Keratinocyte (primary cell): ENCODE measurements at places on chromosomes 3 and 15.

DNA sequence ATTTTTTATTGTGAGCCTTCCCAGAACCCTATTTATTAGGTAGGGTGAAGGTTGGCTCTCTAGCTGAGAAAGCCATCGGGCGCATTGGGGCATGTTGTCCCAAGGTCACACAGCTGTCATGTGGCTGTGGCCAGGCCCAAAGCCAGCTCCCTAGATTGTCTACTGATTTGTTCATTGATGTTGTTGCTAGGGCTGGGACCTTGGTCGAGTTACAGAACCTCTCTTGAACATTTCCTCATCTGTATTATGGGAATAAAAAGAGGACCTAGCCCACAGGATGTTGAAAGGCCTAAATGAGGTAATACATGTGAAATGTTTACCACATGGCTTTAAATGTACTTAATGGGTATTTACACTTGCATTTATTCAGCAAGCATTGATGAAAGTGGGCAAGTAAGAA is 252.5 kb downstream of the SUCLG2 start:
- DNase-seq = no peak

GRCh38 chr15:52568601-52569585 is at the start of gene ARPP19:
TSS of gene ARPP19 (minus strand) at chr15:52569030. CDS start at chr15:52568892, 138 bp downstream.
- peak; percentile 65 for DNase-seq

DNA sequence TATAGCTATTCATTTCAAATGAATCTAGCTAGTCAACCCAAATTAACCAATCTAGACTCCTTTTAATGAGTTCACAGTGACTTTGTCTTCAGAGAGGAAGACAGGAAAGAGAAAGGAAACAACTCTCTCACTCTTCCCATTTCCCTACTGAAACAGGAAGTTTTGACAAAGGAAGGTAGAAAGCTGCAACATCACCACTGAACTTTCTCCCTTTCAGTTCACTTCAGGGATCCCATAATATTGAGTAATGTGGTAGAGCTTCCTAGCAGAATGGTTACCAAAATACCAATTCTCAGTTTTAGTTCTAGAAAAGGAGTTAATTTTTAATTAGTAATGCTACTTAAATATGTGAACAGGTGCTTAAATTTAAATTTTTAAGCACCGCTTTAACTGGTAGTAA is 7.5 kb downstream of the VPS13C start:
- no peak for DNase-seq

- no peak for DNase-seq
Measured at GRCh38 chr3:16765661-16766060, 119.1 kb upstream of the PLCL2 start.

DNA sequence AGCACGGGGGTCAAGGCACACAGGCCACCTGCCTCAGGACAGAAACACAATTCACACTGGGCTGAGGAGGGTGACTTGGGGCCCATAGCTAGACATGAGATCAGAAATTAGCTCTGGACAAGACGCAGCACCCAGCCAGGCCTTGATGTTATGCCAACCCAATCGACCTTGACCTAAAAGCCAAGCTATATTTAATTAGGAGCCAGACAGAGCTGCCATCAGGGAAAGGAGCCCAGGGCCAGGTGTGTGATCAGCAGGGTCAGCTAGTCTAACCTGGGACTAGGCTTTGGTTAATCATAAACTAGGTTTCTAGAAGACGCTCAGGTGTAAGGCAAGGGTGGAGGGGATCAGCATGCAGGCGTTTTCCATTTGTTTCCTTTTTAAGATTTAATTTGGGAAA is 23.9 kb upstream of the SLC25A36 start:
- no peak for DNase-seq

- DNase-seq = peak; percentile 2
Measured at GRCh38 chr3:87082796-87083440, 92.0 kb upstream of the VGLL3 start.

- no peak for DNase-seq
Measured at GRCh38 chr3:123768480-123769355, 115.4 kb downstream of the MYLK start.

DNA sequence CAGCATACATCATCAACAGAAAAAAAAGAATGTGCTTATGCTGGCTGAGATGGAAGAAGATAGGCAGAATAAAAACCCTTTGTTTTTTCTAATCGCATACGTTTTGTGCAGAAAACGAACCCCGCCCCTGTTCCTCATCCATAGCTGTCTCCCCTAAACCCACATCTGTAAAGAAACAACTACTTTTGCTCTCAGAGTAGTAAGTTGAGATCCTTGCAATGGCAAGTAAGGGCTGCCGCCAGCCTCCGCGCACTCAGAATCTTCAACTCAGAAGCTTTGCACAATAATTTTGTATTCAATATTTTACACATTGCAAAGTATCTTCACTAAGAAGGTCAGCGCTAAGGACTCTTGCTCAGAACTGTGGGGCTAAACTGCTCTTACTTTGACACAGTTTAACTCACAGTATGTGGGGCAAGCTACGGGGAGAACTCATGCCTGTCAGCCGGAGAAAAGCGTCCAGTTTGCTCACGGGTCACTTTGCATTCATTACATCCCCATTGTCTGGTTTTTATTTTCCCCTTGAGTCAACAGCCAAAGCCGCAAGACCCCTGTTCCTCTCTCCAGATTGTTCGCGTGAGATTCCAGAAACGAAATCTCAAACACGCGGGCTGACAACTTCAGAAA is 1.0 kb downstream of the LYSMD4 start:
- no peak for DNase-seq

DNA sequence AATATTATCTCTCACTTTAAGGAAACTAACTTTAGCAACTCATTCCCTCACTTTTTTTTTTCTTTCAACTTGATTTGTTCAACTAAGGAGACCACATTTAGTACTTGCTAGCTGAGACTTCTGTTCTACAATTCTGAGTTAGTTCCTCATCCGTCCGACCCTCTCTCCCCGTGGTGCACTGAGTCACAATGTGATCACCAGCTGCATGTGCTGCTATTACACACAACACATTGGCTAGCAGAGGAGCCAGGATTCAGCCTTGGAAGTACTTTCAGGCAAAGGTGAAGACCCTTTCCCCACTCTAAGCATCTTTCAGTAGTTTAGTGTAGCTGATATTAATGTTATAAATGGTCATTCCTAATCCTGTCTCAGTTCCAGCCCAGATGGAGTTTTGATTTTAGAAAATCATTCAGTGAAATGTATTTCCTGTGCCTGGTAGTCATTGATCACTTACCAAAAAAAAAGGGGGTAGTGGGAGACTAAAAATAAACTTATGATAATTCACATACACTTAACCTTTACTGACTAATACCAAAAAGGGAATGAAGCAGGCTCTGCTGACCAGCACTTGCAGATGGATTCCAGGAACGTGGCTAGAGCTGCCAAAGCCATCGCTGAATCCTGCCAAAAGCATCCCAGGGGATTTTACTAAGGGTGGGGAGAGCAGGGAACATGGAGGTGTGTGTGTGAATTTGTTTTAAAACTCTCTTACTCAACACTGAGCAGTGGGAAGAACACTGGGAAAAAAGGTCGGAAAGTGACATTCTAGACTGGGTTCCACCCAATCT is 424.8 kb downstream of the LPP start:
- no peak for DNase-seq

- no peak for DNase-seq
Measured at GRCh38 chr15:100526027-100526481, 2.7 kb downstream of the CERS3 start.

- no peak for DNase-seq
Measured at GRCh38 chr3:152772674-152773225, 62.2 kb upstream of the P2RY1 start.

- DNase-seq = no peak
Measured at GRCh38 chr3:4983739-4984510, 4.7 kb downstream of the BHLHE40 start.

GRCh38 chr15:91572110-91572509 is 281.4 kb upstream of the SLCO3A1 start:
- no peak for DNase-seq

DNA sequence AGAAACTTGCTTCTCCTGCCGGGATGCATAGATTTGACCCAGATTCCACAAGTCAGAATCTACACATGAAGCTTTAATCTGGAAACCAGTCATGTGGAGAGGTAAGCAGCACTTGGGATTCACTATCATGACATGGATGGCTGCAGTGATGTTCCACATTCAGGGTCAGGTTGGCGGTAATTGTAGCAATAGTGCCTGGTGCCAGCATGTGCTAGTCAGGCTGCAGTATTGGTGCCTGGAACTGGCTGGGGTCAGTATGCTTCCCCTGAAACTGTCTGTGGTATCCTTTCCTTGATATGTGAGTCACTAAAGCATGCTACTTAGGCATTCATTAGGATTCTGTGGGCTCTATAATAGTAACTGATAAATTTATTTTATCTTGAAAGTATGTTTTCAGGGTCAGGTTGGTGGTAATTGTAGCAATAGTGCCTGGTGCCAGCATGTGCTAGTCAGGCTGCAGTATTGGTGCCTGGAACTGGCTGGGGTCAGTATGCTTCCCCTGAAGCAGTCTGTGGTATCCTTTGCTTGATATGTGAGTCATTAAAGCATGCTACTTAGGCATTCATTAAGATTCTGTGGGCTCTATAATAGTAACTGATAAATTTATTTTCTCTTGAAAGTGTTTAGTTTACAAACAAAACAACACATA is 1439.2 kb downstream of the ZPLD1 start:
- no peak for DNase-seq

DNA sequence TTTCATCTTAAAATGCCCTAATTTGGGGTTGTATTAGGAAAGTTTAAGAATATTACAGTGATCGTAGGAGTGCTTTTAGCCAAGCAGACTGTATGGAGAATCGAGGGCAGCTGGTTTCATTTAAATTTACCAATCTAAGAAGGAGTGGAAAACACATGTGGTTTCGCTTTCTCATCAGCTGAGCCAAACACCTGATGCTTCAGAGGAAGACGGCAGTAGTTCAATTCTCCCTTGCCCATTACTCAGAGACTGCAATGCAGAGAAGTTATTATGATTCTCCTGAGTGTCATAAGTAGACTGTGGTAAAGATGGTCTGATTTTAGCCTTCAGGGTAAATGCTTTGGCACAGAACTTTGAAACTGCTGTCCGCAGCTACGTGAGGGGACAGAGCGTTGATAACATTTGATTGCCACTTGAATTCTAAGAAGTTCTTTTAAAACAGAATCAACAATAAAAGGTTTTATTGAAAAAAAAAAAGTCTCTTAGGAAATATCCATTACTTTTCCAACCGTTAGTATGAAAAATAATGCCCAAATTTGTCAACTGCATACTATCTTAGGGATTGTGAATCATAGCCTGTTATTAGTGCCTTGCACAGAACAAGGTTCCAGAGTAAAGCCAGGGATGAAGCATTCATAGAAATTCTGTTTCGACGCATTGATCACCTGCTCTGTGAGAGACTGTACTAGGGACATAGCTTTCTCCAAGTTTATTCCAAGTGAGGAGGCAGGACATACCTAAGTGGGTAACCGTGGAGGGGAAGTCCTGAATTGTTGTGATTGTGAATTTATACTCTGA is 25.6 kb downstream of the LYSMD4 start:
- DNase-seq = no peak

- peak; percentile 45 for DNase-seq
Measured at GRCh38 chr3:197793247-197793646, 2.2 kb downstream of the LRCH3 start.

- no peak for DNase-seq
Measured at GRCh38 chr3:62582495-62583172, 209.3 kb upstream of the FEZF2 start.

DNA sequence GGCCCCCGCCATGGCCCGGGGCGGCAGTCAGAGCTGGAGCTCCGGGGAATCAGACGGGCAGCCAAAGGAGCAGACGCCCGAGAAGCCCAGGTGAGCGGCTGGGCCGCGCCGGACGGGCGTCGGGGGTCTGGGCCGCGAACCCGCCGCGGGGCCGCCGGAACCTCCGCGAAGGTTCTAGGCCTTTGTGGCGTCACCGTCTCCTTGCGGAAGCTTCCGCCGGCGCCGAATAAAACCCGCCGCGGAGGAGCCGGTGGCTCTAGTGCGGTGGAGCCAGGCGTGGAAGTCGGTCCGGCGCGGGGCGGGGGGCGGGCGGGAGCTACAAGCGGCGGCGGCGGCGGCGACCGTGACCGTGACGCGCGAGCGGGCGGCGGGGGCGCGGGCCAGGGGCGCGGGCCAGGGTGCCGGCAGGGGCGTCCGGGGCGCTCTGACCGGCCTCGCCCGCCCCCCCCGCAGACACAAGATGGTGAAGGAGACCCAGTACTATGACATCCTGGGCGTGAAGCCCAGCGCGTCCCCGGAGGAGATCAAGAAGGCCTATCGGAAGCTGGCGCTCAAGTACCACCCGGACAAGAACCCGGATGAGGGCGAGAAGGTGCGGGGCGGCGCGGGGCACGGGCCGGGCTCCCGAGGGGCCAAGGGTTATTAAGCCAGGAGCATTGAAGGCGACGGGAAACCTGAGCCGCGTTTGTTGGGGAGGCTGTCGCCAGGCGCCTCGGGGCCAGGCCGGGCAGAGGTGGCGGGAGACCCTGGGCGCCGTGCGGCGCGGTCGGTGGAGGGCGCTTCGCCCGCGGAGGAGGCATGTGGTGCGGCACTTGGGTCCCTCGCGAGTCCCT is at the start of gene DNAJA4:
Gene DNAJA4 (plus strand): TSS at position 259 of the 833 bp plus-strand sequence. CDS start 202 bp downstream, at position 461.
- no peak for DNase-seq

DNA sequence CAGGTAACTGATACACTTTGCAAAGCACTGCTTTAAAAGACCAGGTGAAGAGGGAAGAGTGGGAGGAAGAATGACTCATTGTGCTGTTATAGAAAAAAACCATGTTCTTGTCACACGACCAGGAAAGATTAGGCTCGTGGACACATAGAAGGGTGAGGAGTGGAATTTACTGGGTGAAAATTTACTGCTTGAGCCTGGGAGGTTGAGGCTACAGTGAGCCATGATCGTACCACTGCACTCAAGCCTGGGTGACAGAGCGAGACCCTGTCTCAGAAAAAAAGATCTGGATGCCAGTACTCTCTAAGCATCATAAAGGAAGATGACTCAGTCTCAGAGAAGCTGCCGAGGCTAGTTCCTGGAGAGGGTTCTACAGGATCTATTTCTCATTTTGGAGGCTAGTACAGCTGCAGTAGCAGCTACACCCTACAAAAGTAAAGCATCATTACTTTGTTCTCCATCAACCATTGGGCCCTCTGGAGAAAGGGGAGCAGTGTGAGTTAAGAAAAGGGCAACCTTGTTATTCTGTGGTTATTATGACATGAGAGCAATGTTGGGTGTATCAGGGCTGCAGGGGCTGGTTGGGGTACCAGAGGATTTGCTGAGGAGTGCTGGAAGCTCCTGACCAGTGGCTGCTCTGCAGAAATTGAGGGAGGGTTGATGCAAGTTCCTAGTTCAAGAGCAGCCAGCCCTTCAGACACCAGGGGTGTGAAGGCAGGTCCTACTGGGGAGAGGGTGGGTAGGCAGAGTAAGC is 75.4 kb downstream of the CMTM8 start:
- no peak for DNase-seq

DNA sequence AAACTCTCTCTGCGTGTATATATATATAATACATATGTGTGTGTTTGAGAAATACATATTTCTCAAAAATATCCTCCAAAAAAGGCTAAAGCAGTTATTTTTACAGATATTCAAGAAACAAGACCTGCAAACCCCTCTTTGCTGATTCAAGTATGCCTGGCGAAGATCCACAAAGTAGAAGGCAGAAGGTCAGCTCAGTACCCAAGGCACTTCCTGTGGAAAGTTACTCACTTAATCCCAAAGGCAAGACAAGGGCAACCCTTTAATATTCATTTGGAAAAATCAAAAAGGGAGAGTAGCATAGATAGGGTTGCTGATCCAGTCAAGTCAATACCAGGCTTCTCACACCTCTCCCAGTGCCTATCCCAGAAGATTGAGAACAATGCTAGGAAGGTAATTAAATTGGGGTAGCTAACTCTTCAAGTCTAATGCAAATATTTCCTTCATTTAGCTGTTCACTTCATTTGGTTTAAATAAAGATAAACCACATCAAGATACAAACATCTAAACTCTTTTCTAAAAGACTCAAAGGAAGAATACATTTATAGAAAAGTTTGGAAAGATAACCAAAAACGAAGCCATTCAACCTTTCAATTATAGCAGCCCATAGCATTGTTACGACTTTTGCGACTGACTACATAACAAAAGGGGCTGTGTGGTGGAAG is 7.2 kb downstream of the COX17 start:
- no peak for DNase-seq
